Activated CD8-positive, alpha-beta memory T cell treated with anti-CD3 and anti-CD28 coated beads for 48 hours (primary cell): ENCODE measurements at places on chromosomes 1 and 21.
A peak's percentile ranks its signal among the peaks of the same experiment; 100 is the strongest.

DNA sequence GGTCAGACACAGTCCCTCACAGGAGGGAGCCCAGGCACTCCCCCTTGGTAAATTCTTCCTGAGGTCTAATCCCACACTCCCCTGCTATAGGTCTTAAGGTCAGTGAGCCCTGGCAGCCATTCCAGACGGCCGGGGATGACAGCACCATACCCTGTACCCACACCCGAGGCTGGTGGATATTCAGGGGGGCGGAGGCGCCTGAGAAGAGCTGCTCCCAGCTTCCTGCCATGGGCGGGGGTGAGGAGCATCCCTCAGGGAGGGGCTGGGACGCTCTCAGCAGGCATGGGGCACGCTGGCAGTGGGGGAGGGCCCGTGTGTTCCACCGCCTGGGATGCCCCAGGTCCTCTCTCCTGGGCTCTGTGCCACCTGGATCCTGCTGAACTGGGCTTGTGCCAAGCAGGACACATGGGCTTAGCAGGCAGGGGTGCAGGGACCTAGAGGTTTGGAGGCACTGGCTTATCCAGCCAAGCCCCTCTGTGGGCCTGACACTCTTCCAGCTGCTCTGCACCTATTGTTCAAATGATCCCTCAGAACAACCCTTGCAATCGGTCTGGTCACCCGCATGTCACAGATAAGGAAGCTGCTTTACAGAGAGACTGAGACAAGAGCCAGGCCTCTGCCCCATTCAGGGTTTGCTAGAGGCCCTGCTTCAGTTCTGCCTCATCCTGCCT, 5.7 kb upstream of the ADGRB2 start:
- DNase-seq: no peak

- DNase-seq: no peak
These were observed 191.7 kb upstream of the GORAB start for GRCh38 chr1:170340308-170340707.

DNA sequence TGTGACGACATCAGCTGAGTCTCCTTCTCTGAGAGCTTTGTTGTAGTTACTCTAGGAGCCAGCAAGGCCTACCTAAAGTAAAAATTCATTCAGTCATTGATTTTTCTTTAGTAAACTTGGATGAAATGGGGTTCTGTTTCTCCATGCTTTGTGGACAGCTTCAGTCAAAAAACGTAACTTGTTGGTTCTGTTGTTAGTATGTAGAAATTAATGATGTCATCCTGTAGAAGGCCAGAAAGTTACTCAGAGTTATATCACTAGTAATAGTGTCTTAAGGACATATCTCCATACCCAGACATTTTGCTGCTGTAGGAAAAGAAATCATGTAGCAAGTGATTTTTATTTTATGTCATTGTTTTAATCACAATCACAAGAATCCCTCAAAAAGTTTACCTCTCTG, 43.0 kb downstream of the KDM1A start:
- DNase-seq: no peak

- no peak for DNase-seq
These were observed 64.1 kb upstream of the WDR26 start for GRCh38 chr1:224498574-224499170.

DNA sequence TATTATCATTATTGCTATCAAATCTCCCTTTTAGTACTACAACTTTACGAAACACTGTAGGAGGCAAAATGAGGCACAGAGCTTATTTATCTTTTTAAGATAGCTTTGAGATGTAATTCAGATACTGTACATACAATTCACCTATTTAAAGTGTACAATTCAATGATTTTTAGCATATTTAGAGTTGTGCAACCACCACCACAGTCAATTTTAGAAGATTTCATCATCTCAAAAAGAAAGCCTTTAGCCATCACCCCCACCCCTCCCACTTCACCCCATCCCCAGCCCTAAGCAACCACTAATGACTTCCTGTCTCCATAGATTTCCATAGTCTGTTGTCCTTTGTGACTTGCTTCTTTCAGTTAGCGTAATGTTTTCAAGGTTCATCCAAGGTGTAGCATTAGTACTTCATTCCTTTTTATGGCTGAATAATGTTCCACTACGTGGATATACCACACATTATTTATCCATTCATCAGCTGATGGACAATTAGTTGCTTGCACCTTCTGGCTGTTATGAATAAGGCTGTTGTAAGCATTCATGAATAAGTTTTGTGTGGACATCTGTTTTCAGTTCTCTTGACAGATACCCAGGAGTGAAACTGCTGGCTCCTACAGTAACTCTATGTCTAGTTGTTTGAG, 9.4 kb upstream of the CAPN9 start:
- DNase-seq: no peak

DNA sequence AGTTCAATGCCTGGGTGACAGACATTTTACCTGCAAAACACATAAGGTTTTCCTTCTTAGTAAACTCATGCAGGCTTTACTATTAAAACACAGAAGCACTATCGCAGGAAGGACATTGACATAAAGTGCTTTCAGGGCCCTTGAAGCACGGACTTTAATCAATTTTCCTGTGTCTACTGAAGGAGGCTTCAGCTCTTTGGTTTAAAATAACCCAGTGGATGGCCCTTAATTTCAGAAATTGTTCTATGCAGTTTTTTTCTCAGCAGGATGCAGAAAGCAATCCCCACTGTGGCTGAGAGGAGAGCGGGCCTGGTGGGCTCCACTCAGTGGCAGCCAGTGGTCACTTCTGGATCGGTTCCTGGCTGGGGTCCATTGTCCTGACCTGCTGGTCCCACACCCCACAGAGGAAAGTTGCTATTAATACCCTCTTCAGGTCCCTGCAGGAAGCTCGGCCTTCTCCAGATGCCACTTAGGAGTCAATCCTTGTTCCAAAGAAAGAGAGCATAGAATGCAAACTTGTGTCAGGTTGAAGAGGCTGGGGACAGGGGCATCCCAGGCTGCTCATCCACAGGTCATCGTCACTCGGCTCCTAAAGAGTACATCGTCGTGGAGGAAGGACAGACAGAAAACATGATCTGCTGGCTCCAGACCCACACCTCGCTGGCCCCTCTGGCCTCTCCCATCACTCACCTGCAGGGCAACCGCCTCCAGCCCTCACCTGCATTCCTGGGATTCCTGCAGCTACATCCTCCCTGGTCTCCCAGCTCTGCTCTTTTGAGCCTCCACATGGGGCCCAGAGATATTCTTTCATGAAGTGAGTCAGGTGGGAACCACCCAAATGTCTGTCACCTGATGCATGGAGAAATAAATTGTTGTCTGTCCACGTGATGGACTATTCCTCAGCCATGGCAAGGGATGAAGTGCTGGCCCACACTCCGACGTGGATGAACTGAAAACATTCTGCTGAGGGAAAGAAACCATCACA, 153.1 kb downstream of the PSMG1 start:
- no peak for DNase-seq

DNA sequence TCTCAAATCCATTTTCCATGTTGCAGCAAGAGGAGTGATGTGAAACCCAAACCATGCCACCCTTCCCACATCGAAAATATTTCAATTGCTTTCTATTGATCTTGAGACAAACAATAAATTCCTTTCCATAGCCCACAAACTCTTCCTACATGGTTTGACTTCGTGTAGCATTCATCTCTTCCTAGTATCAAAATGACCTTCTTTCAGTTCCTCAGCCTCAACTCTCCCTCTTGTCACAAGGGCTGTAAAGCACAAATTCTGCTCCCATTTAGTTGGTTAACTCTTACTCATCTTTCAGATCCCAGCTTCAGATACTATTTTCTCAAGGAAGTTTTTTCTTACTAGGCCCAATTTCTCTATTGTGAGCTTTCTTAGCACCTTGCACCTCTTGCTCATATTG, 99.0 kb downstream of the ZNF281 start:
- no peak for DNase-seq

GRCh38 chr1:150269451-150269850, 635 bp upstream of the APH1A start:
- DNase-seq: no peak

GRCh38 chr1:47935856-47936255, 61.3 kb downstream of the TRABD2B start:
- DNase-seq: no peak

- no peak for DNase-seq
These were observed 28.5 kb upstream of the CASZ1 start for GRCh38 chr1:10824821-10825540.

GRCh38 chr1:92366040-92366395, 67.2 kb downstream of the RPAP2 start:
- no peak for DNase-seq

GRCh38 chr1:8812081-8812480, 5.4 kb downstream of the RERE start:
- DNase-seq: no peak

DNA sequence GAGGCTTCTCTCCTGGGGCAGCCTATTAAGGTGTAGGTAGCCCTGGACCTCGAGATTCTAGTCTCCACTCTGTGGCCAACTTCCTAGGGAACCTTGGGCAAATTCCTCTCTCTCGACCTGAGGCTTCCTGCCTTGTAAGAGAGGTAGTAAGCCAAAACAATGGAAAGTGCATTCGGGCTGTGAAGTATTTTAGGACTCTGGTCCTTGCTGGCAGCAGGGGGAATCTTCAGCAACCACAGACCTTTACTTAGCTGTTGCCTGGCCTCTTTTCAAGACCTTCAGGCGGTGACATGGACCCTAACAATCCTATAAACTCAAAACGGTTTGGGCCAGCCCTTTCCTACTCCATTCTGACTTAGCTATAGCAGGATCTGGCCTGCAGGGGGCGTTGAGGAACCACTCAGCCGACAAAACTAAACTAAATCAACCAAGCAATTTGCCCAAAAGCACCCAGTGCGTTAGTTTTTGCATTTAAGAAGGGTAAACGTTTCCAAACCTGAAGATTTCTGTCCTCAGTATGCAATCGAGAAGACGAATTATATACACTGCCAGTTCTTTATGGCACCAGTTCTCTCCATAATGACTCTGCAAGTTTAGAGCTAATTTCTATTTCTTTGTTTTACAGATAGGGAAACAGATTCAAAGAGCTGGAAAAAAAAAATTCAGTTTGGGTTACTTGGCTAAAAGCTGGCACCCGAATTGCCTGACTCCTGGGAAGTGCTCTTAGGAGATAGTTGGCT, 10.9 kb upstream of the SESN2 start:
- peak; percentile 53 for DNase-seq

- no peak for DNase-seq
These were observed 7.5 kb upstream of the SSBP3 start for GRCh38 chr1:54413732-54414131.

- no peak for DNase-seq
These were observed 6.2 kb downstream of the SLC19A2 start for GRCh38 chr1:169479363-169480066.

DNA sequence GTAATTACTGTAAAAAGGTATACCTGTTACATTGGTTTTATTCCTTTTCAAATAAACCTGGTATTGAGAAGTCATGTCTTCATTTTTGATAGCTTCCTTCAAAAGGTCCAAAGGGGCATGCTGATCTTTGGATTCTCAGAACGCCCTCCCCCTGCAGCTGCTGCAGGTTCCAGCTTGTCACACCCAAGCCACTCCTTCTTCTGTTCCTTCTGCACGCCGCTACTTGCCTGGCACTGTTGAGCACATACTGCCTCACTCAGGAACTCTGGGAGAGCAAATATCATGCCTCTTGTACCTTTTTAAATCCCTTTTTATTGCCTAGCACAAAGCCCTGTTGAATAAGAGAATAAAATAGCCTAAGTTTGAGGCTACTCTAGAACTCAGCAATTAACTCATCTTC, 136.9 kb downstream of the BARHL2 start:
- no peak for DNase-seq

DNA sequence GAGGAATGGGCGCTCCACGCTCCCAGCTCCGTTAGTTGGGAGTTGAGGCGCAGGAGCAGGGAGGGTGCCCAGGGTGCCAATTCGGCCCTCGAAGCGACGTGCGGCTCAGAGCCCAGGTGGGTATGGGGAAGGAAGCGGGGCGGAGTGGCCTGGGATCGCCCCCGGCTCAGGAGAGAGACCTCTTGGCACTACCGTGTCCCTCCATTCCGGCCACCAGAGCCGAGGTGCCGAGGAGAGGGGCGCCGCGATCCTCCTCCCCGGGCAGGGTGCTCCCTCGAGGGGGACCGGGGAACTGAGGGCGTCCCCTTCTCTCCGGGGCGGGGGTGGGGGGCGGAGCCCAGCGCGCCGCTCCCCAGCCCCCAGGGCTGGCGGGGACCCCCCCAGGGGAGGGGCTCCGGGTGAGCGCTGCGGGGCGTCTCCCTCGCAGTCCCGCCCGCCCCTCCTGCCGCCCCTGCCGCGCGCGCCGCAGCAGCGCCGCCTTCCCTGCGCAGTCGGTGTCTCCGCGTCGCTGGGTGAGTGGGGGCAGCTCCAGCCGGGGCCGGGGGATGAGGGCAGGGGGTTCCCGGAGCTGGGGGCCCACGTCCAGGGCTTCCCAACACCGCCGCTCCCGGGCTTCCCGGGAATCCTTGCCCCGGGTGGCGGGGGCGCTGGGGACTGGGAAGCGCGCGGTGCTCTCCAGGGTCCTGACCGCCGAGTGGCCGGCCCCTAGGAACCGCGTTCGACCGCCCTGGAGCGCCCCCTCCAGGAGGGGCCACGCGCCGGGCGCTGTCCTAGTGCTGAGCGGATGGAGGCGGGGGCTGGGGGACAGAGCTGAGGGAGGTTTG, at the start of gene HPCA:
Gene HPCA, plus strand, starts transcription at position 488 of the 824 bp plus-strand sequence. CDS start 2,408 bp downstream, outside the sequence.
- peak; percentile 35 for DNase-seq

- DNase-seq: no peak
These were observed 862.6 kb downstream of the USP25 start for GRCh38 chr21:16592381-16592780.

DNA sequence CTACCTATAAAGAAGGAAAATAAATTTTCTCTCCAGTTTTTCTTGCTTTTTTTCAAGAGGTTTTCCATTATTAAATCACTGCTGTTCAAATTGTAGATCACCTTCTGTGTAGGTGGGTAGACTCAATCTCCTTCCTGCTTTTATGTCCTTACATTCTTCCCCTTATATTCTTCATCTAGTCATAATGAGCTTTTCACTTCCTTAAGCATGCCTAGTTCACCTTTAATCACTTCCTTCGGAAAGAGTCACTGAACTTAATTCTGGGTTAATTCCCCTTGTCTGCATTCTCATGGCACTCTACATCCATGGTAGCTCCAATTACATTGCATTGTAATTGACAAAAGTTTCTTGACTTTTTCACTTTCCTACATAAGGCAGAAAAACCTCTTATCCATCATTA, 6.1 kb upstream of the FAM177B start:
- no peak for DNase-seq

DNA sequence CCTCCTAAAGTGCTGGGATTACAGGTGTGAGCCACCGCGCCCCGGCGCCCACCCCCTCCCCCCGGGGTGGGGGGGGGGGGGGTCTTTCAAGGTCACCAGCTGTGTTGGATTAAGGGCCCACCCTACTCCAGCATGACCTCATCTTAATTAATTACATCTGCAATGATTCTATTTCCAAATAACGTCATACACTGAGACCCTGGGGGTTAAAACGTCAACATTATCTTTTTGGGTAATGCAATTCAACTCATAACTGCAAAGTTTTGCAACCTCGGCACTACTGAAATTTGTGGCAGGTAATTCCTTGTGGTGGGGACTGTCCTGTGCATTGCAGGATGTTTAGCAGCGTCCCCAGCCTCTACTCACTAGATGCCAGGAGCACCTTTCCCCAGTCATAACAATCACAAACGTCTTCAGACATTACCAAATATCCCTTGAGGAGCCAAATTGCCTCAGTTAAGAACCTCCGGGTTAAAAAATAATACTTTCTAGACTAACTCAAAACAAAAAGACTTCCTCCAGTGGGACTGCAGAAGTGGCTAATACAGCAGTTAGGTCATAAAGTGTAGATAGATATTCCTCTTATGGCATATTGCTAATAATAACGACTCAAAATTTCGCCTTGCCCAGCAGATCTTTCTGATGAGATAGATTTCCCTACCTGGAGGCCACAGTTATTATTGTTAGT, 233.0 kb upstream of the KAZN start:
- no peak for DNase-seq
